Heart right ventricle (tissue), 16 donors: ENCODE measurements at places on chromosomes 13 and 19. TPM values are rescaled to one million over a fixed set of nuclear protein-coding genes. Genes with fewer than 3 reads are reported as not detected.

DENND1C gene
- polyA plus RNA-seq = 0.43 TPM

CACNG7 gene
- not detected for polyA plus RNA-seq

GZMM gene
- 0.46 TPM for polyA plus RNA-seq

C1QTNF9B gene
- polyA plus RNA-seq = 3.1 TPM

FLT3 gene
- polyA plus RNA-seq = 0.15 TPM

TMTC4 gene
- 2.5 TPM for polyA plus RNA-seq

EFNB2 gene
- 11.8 TPM for polyA plus RNA-seq

TJP3 gene
- polyA plus RNA-seq = not detected

C19orf85 gene
- not detected for polyA plus RNA-seq

OR7A5 gene
- polyA plus RNA-seq = not detected

NPAS1 gene
- polyA plus RNA-seq = 1.1 TPM

HCN2 gene
- 0.90 TPM for polyA plus RNA-seq

TMEM272 gene
- polyA plus RNA-seq = 0.37 TPM

KLK11 gene
- 0.59 TPM for polyA plus RNA-seq

RNF126 gene
- polyA plus RNA-seq = 27.1 TPM

NCAN gene
- not detected for polyA plus RNA-seq

VSIG10L gene
- polyA plus RNA-seq = 1.6 TPM

CIRBP gene
- polyA plus RNA-seq = 344 TPM

GIPC3 gene
- 2.4 TPM for polyA plus RNA-seq

MTUS2 gene
- polyA plus RNA-seq = 21.9 TPM

BST2 gene
- 75.4 TPM for polyA plus RNA-seq

NTF4 gene
- polyA plus RNA-seq = 1.6 TPM

PEAK3 gene
- 0.22 TPM for polyA plus RNA-seq

ZNF121 gene
- 9.8 TPM for polyA plus RNA-seq

TMEM143 gene
- polyA plus RNA-seq = 48.1 TPM

PDX1 gene
- not detected for polyA plus RNA-seq

GNA15 gene
- polyA plus RNA-seq = 1.4 TPM

ZNF208 gene
- 2.8 TPM for polyA plus RNA-seq

DNM2 gene
- polyA plus RNA-seq = 110 TPM

C1QTNF9 gene
- 4.5 TPM for polyA plus RNA-seq

TEX30 gene
- polyA plus RNA-seq = 12.4 TPM

LIM2 gene
- not detected for polyA plus RNA-seq
